Body of pancreas (tissue), 4 donors: ENCODE measurements at places on chromosomes 16 and 17.
A peak's percentile ranks its signal among the peaks of the same experiment; 100 is the strongest.

DNA sequence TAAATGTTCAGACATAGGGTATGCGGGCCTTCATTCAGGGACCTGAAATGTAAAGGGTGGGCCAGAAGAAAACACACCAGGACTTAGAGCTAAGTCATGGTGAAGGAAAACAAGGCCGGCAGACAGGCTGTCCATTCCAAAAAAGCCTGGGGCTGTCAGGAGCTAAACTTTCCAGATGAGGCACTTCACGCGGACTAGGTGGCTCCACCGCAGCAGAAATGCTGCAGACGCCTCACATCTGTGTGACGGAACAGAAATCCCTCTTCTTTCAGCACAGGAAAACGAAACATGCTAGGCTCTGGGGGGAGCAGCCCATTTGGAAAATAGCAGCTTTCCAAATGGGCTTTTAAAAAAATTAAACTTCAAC is 88.7 kb downstream of the HS3ST3A1 start:
- DNase-seq, result no peak

- DNase-seq, result no peak
Observed at GRCh38 chr17:74742153-74742515, 5.1 kb downstream of the RAB37 start.

- DNase-seq, result peak; percentile 29
Observed at GRCh38 chr17:51128076-51128475, 7.4 kb upstream of the SPAG9 start.

- no peak for DNase-seq
Observed at GRCh38 chr17:29620271-29620670, 2.4 kb downstream of the CORO6 start.

GRCh38 chr16:11557801-11558200 is 28.9 kb downstream of the LITAF start:
- no peak for DNase-seq

- no peak for DNase-seq
Observed at GRCh38 chr16:23174622-23175021, 7.9 kb upstream of the SCNN1G start.

DNA sequence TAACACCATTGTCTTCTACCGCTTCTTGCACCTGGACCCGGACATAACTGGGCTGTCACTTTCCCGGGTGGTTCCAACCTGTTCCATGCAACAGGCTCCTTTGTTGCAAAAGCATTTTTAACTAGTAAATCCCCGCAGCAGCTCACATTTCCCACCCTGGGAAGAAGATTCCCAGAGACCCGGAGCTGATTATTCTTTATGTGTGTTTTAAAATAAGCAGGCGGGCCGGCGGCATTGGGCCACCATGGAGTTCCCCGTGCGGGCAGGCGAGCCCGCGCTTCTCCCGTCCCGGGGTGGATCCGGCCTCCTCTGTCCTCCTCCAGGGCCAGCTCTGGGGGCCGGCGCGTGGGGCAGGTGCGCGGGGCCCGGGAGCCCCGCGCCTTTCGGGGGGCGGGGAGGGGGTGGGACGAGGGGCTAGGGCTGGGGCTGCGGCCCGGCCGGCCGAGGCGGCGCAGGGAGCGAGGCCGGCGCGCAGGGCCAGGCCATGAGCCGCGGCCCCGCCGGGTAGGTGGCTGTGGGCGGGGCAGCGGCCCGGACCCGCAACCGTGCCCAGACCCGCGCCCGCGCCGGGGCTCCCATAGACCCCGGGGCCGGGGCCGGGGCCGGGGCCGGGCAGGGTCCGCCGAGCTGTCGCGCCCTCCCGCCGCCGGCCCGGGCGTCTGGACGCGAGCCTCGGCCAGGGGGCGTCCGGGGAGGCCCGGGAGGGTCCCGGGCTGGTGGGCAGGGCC is 1.7 kb downstream of the CRAMP1 start:
- DNase-seq, result no peak

DNA sequence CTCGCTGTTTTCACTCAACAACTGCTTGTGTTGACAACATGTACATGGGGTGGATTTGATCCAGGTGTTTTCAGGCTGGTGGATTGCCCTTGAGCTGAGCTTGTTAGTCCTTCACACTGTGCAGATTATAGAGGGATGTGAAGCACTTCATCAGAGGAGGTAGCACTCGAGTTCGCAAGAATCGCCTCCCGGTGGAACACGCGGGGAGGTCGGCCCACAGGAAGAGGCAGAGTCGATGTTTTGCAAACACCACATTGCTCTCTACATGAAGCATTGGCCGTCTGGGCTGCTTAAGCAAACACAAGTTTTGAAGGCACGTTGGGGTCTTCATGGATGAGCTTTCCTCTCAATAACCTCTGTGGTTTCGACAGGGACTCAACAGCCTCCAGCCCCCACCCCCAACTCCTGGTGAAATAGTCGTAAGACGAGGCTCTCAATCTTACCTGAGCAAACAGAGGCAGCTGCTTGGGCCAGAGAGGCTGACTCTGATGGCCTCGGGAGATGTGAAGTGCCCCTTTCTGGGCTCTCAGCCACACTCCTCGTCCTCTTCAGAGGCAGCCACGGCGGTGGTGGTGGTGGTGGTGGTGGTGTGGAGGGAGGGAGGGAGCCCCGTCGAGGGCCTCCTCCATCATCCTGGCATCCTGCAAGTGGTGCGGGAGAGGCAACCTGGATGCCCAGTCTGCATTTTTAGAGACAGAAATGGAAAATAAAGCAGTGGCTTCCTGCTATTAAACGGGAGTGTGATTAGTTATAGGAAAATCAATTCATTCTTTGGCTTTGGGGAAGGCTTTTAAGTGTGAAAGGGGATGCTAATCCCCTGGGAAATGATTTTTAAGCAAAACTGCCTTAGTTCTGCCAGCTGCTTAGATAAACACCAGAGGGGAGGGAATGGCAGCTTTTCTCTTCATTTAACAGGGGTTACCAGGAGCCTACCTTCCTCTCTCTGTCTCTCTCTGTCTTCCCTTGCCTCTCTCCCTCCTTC is 552.5 kb upstream of the EEF2KMT start:
- DNase-seq, result no peak

GRCh38 chr16:11316331-11317015 is 28.8 kb upstream of the RMI2 start:
- DNase-seq, result no peak

GRCh38 chr16:79336437-79337229 is 263.9 kb downstream of the MAF start:
- DNase-seq, result no peak

DNA sequence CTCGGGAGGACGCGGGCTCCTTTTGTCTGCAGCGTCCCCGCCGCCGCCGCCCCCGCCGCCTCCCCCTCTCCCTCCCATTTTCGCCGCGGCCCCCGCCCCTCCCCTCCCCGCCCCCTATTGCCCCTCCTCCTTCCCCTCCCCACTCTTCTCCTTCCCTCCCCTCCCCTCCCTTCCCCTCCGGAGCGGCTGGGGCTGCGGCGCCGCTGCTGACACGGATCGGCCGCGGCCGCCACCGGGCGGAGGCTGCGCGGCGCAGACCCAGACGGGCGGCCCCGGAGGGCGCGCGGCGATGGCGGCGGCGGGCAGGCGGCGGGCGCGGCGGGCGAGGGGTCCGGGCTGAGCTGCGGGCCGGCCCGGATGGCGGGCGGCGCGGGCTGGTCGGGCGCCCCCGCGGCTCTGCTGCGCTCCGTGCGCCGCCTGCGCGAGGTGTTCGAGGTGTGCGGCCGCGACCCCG is at the start of gene RAB11FIP4:
Gene RAB11FIP4, plus strand, starts transcription at position 180 of the 454 bp plus-strand sequence. Its CDS starts 178 bp downstream, at position 358.
- no peak for DNase-seq

DNA sequence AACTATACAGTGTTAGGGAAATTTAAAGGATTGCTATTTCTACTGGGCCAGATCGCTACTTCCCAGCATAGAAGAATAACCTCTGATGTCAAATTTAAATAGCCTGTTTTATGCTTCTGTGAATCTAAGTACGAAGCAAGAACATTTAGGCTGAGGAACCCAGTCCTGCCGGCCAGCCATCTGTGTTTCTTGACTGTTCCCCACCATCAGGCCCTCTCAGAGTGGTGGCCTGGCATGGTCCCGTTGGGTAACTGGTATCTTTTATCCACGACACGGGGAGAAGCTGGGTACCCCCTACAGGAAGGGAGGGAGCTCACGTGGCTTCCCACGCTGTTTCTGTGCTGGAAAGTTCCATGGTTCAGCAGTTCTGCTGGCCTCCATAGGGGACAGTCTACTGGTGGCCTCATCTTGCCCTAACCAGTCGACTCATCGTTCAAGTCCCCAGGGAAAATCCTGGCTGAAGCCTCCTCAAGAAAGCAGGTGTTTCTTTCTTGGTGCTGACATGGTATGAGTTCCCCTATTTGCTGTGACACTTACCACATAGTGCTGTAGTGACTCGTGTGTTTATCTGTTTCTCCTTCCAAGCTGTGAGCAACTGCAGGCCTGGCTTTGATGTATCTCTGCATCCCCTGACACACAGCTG is 201.7 kb upstream of the NLRP1 start:
- DNase-seq, result no peak

DNA sequence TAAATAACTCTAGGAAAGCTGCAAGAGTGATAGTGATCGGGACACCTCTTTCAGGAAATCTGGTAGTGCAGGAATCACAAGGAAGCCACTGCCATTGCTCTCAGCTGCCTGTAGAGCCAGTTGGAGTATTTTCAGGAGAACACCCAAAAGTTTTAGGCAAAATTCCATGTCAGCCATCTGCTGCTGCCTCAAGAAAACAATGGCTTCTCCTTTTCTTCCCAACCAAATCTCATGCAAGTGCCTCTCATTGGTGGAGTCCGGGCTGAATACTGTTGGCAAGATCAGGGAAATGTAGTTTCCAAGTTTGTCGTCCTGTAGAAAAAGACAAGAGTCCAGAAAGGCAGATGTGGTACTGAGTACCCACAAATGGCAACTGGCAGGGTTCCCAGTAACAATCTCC is 54.9 kb upstream of the TANC2 start:
- DNase-seq, result no peak

DNA sequence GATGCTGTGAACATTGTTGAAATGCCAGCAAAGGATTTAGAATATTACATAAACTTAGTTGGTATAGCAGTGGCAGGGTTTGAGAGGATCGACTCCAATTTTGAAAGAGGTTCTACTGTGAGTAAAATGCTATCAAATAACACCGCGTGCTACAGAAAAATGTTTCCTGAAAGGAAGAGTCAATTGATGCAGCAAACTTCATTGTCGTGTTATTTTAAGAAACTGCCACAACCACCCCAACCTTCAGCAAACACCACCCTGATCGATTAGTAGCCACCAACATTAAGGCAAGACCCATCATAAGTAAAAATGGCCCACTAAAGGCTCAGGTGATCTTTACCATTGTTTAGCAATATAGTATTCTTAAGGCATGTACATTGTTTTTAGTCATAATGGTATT is 27.3 kb downstream of the HLF start:
- no peak for DNase-seq

DNA sequence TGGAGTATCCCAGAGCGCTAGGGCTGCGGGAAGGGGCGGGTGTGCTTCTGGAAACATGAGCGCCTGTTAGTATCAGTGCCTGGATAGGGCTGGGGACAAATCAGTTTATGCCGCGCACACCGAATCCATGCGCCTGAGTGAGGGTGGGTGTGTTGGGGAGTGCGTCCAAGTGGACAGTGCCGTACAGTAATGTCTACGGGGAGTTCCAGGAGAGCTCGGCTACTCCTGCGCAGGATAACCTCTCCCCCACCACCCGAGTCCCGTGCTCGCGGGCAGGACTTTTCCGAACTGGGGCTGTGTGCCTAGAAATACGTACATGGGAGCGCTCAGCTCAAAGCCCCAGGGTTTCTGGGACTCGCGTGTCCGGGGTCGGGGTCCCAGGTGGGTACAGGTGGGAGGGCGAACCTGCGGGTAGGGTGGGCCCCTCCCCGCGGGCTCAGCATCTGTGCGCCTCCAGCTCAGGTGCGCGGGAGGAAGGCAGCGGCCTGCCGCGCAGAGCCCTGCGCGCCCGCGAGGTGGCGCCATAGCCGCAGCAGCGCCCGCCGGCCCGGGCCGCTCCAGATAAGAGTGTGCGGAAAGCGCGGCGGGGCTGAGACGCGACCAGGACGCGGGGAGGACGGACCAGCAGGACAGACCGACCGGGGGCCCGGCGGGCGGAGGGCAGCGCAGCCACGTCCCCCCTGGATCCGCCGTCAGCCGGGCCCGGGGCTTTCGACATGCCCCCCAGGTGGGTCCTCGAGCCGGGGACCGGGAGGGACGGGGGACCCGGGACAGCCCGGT is at the start of gene HIC1:
Gene HIC1, plus strand, starts transcription at position 592 of the 780 bp plus-strand sequence. CDS start 1,588 bp downstream, outside the sequence.
- DNase-seq, result peak; percentile 71

GRCh38 chr17:66547151-66547865 is 244.9 kb downstream of the PRKCA start:
- DNase-seq, result no peak
